ENCODE measurements at places on chromosomes 6 and 20.

- DNase-seq = no peak
Observed at GRCh38 chr6:156189714-156190113, 587.5 kb upstream of the ARID1B start.

DNA sequence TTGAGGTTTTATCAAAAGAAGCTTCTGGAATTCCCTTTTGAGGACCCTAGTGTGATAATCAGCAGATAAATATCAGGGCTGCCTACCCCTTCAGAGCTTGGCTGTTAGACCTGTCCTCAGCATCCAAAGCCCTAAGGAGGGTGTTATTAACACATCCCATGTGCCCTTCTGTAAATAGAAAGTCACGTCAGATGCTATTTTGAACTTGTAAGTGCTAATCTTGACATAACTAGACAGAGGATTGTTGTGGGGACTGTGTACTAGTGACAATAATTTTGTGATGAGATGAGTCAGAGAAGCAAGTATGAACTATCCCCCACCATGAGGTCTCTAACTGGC, 4.9 kb upstream of the LAMA4 start:
- DNase-seq = no peak

GRCh38 chr20:47970282-47970903, 185.1 kb upstream of the SULF2 start:
- DNase-seq = no peak

- DNase-seq = no peak
Observed at GRCh38 chr20:49677777-49678758, 35.6 kb downstream of the B4GALT5 start.

- DNase-seq = no peak
Observed at GRCh38 chr6:11767978-11768756, 10.4 kb downstream of the ADTRP start.

GRCh38 chr20:44004306-44004915, 89.8 kb downstream of the TOX2 start:
- DNase-seq = no peak

DNA sequence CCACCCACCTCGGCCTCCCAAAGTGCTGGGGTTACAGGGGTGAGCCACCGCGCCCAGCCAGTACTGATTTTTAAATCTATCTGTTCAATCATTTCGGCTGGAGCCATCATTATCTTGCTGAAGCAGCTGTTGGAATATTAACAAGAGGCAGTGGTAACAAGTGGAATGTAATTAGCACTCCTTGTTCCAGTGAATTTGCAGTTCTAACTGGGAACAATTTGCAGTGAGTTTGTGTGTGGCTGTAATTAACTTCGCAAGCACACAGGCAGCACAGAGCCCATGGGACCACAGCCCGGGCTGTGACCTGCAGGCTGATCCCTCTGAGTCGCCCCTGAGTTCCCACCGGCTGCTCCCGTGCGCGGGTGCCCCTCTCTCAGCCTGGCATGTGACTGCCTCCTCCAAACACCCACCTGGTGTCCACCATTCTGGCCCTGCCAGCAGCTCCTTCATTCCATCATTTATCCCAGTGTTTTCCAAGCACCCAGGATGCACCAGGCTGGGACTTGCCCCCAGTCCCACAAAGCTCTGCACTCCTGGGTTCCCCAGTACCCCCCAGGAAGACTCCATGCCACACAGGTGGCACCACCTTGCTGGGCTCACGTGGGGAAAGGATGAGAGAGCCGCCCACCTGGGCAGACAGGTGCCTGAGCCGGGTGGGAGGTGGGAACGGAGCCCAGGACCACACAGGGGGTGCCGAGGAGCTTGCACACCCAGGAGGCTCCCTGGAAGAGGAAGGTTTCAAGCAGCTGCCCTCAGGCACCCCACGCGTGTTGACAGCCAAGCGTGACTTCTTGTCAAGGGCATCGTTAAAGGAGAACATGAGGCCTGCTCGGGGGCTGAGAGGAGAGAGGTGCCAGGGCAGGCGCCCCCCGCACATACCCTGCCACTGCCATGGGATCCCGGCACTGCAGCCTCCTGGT, 75.2 kb downstream of the YTHDF1 start:
- DNase-seq = no peak

DNA sequence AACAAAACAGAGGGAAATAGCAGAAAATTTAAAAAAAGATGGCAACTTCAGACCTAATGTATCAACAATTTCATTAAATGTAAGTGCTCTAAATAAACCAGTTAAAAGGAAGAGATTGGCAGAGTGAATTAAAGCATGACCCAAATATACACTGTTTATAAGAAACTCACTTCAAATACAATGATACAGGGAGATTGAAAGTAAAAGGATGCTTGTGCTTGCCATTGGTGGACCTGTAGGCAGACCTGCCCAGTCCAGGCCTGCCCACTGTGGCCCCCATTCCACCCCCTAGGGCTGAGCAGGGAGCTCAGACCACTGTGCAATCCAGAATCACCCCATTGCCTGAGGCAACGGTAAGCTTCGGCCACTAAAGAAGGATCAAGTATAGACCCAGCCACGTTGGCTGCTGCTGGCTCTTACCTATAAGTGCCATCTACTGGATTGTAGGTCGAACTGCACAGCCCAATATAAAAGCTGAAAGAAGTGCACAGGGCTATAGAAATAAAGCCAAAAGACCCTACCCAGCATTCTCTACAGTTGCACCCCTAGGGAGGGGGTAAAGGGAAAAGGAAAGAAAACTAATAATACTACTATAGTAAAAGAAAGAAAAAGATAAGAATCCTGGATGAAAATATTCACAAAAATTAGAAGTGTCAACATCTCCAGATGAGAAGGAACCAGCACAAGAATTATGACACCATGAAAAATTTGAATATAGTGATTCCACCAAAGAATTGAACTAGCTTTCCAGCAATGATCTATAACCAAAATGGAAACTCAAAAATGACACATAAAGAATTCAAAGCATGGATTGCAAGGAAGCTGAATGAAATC, 36.1 kb downstream of the PSMB1 start:
- DNase-seq = peak; percentile 25

DNA sequence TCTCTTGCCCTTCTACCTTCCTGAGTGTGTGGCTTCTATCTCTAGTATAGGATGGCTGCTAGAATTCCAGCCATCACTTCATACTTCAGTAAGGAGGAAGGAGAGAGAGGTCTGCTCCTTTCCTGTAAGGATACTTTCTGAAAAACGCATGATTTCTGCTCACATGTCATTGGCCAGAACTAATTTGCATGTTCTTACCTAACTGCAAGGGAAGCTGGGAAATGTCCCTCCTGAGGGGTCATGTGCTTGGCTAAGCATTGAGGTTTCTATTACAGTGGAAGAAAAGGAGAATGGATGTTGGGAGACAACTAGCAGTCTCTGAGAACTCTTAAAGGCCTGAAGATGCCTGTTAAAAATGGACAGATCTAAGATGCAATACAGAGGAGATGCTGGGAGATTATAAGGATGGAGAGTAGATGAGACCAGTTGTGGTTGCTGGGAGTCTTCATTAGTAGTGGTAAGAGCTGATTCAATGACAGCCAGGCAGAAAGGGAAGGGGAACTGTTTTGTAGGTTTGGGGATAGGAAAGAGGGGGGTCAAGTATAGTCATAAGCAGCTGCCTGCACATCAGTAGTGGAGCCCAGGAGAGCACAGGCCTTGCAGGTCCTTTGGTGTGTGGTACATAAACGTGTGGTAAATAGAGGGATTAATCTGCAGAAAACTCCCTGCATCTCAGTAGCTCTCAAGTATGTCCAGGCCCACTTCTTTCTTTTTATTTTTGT, 20.2 kb downstream of the CDS2 start:
- no peak for DNase-seq

DNA sequence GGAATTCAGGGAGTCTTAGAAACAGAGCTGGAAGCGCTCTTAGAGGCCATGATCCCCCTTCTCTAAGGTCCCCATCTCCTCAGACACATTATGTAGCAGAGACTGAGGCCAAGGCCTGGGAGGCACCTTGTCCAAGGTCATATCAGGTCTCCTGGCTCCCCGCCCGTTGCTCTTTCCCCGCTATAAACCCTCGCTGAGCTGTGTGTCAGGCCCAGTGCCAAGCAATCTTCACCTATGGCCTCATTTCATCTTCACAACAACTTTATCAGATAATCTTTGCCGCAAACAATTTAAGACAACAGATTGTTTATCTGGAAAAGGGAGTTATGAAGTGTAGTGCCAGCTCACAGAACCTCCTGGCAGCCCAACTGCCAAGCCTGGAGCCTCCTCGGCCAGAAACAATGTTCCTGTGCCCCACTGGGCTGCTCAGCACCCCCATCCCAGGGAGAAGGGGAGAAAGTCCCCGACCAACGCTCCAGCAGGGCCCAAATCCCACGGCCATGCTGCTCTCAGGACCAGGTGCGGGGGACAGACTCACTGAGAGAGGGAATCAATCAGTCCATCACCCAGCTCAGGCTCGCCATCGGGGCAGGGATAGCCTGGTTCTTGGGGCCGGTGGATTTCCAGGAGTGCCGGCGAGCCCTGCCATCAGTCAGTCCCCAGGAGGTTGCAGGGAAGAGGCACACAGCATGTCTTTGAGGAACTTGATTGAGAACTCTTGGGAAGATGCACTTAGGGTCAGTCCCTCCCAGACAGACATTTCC, 16.9 kb upstream of the FANCE start:
- DNase-seq = no peak

DNA sequence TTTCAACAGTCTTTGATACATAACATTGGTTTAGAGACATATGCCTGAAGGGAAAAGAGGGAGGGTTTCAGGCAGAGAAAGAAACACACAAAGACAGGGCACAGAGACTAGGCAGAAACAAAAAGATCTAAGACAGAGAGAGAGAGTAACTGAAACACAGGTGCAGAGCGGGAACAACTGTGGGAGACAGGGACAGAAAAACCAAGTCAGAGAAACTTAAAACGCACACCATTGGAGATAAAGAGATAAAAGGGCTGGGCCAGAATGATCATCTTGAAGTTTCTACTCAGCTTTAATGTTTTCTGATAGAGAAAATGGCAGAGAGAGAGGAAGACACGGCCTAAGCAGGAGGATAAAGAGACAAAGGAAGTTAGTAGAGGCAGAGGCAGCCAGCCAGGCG, 11.8 kb downstream of the UNC5CL start:
- no peak for DNase-seq

DNA sequence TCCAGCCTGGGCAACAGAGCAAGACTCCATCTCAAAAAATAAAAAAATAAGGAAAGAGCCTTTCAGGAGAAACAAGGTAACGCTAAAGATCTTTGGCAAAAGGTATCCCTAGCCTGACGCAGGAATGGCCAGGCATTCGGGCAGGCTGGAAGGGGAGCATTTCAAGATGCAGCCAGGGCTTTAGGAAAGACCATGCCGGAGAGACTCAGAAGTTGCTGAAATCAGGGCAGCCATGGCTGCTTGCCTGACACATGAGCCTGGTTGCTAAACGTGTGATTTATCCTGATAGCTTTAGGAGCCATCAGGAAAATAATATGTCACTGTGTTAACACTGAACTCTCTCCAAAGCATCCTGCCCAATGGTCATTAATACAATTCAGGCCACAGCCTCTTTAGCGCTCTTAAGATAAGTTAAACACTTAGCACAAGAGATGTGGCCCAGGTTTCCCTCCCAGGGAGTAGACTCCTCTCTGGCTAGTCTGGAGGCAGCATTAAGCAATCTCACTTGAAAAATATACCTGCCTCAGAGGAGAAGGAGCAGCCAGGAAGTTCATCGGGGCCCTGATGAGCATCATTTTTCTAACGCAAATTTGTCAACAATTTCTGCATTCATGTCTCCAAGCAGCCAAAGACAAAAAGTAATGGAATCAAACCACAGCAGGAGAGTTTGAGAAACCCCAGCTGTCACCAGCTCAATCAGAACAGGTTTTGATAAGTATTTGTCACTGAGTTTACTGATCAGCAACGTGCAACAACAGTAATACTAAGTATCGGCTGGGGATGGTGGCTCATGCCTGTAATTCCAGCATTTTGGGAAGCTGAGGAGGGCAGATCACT, 200.0 kb downstream of the ZMYND8 start:
- DNase-seq = no peak

- DNase-seq = no peak
Observed at GRCh38 chr6:73085443-73085871, 139.8 kb downstream of the KHDC1L start.

GRCh38 chr20:53980031-53980465, 90.3 kb downstream of the BCAS1 start:
- no peak for DNase-seq

DNA sequence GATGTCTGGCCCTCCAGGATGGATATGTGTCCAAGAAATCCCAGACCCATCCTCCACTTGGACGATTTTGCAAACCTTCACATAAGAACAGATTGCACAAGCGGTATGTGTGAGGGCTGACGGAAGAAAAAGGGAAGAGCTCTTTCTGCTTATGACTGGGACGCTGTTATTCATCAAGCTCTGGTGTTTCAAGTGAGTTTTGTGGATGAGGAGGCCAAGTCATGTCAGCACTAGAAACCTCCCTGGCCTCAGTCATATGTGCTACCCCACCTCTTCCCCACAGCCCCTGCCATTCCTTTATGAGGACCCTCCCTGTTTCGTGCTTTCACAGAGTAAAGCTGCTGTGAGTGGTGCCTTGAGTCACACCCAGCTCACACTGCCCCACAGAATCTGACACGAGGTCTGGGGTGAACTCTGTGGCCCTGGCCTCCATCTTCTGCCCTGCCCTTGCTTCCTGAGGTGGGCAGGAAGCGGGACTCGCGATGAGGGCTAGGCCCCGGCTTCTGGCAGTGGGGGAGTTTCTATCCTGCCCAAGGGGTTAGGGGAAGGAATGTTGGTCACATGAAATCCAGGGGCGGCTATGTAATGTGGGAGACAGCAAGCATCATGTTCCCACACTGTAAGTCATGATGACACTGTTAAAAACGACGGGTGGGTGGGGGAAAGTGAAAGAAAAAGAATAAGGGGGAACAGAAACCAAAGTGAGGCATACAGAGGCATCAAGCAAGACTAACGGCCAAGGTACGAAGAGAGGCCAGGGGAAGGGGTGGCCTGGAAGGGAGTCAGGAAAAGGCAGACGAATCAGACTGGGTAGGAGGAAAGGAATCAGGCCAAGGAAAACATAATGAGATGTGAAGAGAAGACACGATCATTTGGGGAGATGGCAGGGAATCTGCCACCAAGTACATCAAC, 78.1 kb downstream of the PRDM1 start:
- DNase-seq = peak; percentile 65

GRCh38 chr6:34656378-34657036, 40.1 kb downstream of the ILRUN start:
- DNase-seq = peak; percentile 18

DNA sequence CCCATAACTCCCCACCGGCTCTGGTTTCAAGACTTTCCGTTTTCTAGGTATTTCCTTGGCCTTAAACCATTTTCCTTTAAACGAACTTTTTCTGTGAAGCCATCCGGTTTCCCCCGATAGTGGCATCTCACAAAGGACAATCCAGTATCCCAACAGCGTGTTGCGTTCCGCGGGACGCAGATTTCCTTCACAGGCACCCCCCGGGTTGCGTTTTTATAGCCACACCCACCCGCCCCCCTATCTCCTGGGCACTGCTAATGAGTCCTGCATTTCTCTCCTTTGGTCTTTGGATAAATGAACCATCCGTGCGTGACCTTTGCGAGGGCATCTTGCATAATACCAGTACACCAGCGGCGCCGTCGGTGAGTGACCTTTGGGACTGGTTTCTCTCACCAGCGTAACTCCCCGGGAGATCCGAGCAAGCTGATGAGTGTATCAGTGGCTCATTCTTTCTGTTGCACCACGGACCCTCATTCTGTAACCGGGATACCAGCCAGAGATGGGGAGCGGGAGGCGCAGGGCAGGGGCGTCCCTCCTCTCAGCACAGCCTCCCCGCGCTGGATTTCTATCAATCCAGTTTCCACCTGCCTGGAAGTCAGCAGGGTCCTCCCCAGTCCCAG, 586 bp upstream of the NQO2 start:
- no peak for DNase-seq

Data from stimulated activated CD4-positive, alpha-beta T cell treated with anti-CD3 and anti-CD28 coated beads, Interleukin-2, amount 100 ng/mL, for 24 hours (primary cell).